Stimulated activated CD4-positive, alpha-beta T cell treated with anti-CD3 and anti-CD28 coated beads, Interleukin-4, amount 100 ng/mL, for 48 hours (primary cell): ENCODE measurements at places on chromosomes 13 and 19.

GRCh38 chr19:35975608-35976214 is 19.3 kb upstream of the SDHAF1 start:
- DNase-seq = no peak

GRCh38 chr13:40172149-40172591 is 494.3 kb downstream of the FOXO1 start:
- no peak for DNase-seq

GRCh38 chr13:78606471-78607408 is 3.4 kb upstream of the POU4F1 start:
- no peak for DNase-seq

GRCh38 chr13:80086304-80086721 is 254.6 kb downstream of the SPRY2 start:
- DNase-seq = no peak

DNA sequence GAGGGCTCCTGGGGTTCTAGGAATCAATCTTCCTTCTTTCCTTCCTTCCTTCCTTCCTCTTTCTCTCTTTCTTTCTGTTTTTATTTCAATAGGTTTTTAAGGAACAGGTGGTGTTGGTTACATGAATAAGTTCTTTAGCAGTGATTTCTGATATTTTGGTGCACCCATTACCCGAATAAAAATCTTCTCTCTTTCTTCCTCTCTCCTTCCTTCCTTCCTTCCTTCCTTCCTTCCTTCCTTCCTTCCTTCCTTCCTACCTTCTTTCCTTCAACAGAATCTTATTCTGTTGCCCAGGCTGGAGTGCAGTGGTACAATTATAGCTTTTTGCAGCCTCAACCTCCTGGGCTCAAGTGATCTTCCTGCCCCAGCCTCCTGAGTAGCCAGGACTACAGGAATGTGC is 16.0 kb upstream of the URI1 start:
- no peak for DNase-seq
